ENCODE measurements at places on chromosomes 2 and 18.
A peak's percentile ranks its signal among the peaks of the same experiment; 100 is the strongest.

DNA sequence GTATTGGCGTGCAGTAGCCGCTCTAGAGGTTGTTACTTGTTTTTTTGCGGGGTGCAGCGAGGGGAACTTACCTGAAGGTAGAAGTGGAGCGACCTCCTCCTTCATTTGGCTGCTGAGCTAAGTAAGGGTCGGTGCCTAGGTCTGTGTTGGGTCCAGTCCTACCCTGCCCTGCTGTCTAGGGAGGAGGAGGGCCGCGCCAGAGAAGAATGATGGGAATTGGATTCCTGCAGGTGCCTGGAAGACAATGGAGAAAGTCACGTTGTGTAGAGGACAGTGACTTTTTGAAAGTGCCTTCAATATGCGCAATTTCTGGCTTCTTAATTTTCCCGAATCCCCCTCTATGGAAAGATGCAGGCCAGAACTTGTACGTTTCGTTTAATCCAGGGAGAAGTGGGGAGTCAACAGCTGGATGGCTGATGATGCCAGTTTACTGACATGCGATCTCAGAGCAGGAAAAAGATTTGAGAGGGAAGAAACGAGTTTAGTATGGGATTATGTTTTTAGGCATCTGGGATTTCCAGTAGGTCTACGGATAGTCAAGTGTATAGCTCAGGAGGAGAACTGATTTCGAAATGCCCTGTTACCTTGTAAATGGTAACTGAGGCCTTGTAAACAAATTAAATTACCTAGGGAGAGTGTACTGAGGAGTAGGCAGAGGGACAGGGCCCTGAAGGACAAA lies 653 bp downstream of the MRPS9 start:
- peak; percentile 56 for DNase-seq

DNA sequence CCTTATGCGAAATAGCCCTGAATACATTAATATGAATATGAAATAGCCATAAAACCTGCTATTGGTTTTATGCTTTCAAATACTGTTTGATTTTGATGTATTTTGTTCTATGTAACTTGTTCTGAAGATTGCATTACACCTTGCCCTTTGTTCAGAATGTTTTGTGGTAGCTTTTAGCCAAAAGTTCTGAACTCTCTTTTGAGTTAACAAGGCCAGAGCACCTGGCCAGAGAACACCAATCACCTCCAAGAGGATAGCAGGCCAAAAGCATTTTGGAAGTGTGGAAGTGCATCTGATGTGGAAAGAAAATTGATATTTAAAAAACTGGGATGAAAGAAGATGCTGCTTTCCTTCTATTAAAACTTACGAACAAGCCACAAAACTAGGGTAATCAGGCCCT lies 86.6 kb upstream of the PGAP1 start:
- no peak for DNase-seq

DNA sequence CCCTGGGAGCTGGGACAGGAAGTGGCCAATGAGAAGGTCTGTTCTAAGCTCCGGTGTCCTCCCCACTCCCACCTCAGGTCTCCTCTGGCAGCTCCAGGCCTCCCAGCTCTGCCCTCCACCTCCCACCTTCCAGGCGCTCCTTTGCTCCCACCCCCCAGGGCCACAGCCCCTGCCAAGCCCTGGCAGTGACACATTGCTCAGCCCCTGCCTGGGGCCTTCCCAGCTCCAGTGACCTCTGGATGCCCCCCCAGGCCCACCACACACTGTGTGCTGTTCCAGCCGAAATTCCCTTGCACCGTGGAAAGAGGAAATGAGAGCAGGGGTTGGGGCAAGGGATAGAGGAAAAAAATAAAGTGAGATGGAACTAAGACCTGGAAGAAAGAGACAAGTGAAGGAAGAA lies 289.6 kb downstream of the CYP26B1 start:
- DNase-seq, result no peak

DNA sequence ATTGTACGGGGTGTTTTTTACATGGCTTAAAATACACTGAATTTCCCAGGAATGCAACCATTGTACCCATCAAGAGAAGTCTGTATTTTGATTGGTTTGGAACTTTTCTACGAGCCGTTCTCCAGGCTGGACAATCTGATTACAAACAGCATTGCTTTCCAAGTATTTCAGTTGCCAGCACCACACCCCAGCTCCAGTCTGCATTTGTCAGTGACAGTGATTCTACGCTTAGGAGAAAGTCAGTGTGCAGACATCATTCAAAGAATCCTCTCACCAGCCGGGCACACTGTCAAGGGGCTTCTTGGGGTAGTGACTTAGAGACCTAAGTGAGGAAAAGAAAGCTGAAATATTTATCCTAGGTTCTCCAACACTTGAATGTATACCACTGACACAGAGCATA lies 194.1 kb downstream of the ANAPC1 start:
- no peak for DNase-seq

GRCh38 chr2:137837830-137838229 lies 126.4 kb upstream of the HNMT start:
- no peak for DNase-seq

DNA sequence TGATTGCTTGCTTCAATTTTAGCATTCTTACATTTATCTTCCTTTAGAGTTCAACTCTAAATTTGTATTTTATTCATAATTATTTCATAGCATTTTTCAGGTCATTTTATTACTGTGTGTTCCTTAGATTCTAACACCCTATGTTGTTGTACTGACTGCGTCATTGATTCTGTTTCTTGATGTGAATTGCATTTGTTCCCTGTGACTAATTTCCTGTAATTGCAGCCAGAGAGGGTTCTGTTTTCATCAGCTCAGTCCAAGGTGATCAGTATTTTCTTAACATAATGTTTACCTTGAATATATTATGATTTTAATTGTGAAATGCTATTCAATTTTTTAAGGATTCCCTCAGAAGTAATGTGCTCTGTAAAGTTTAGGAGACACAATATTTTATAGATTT lies 970.2 kb upstream of the PIK3C3 start:
- no peak for DNase-seq

GRCh38 chr18:25561918-25562317 lies 210.0 kb upstream of the ZNF521 start:
- DNase-seq, result no peak

DNA sequence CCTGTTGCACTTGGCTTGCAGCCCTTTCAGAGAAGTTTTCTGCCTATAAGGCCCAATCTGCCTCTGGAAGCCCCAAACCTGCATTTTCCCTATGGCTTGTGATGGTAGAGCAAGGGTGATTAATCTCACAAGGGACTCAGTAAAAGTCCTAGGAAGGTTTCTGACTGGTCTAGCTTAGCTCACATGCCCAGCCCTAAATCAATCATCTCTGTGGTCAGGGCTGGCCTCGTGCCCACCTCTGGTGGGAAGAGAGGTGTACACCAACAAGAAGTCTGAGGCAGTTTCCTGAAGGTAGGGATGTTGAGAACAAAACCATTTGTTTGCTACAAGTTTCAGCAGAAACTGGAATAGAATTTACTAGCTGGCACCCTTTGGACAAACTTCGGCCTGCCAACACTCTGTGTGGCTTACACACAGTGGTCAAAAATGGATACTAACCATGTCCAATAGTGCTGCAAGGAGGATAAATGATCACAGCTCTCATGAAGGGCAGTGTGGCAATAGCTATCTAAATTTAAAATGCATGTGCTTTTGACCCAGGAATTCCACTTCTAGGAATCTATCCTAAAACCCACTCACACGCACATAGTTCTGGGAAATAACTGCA lies 96.4 kb downstream of the EN1 start:
- no peak for DNase-seq

DNA sequence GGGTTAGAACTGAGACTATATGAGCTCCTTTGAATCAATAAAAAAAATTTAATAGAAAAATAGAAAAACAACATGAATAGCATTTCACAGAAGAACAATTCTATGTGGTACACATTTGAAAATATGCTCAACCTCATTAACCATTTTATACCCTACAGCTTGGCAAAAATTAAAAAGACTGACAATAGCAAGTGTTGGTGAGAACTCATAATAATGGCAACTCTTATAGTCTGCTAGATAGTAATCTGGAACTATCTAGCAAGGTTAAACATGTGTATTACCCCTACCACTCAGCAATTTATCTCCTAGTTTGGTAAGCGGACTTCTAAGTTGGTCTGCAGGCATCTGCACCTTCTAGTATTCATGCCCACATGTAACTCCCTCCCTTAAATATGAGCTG lies 67.8 kb downstream of the CYBRD1 start:
- no peak for DNase-seq

DNA sequence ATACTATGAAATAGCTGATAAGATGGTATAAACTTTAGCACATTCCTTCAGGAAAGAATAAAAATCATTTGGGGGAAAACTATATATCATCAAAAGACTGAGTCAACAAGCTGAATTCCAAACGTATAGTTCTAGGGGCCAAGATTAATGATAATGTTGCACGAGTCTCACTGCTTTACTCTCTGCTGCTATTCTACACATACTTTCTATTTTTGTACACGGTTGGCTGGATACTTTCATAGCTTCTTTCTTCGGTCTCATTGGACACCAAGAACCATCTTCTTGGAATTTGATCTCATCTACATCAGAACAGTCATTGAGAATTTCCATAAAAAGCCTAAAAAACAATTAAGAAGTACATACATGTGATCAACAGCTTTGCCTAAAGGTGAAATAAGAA lies 72.7 kb upstream of the ST8SIA5 start:
- DNase-seq, result no peak

GRCh38 chr2:209613649-209614305 lies 157.9 kb upstream of the UNC80 start:
- DNase-seq, result no peak

GRCh38 chr2:11079136-11079824 lies 76.0 kb upstream of the SLC66A3 start:
- DNase-seq, result no peak

DNA sequence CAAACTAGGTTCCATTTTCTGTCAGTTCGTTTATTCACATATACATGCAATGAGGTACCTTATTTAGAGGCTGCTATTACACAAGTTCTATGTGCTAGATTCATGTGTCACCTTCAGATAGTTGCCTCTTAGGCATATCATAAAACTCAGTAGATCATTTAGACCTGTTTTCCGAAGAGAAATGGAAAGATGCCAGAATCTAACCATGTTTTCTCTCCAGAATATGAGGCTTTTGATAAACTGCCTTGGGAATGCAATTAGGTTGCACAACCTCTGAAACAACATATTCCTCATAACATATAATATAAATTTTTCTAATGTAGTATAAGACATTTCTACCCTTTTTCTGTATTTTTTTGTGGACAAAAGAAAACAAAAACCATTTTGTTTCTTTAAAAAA lies 108.1 kb downstream of the PRPF40A start:
- no peak for DNase-seq

DNA sequence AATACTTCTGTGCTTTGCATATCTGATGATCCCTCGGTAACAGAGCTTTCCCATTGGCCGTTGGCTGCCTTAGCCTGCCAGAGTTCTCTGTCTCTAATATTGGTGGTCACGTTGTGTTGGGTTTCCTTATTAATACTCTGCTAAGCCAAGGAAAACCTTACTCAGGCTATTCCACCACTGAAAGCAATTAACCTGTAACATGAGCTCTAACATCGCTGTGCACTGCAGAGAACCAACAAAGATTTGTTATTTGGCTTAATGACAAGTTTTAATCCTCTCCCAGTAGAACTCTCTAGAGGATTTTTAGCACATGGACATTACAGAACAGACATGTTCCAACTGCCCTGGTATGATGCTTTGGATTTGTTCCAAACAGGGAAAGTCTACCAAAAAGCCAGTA lies 825.9 kb upstream of the POU3F3 start:
- no peak for DNase-seq
